Glutamatergic neuron (in vitro differentiated cells): ENCODE measurements at places on chromosomes 7 and 10. TPM values are rescaled to one million over a fixed set of nuclear protein-coding genes. Genes with fewer than 3 reads are reported as not detected.
A peak's percentile ranks its signal among the peaks of the same experiment; 100 is the strongest.

Gene PCLO
- total RNA-seq: 17.4 TPM

GRCh38 chr7:32042900-32043299 lies 27.3 kb downstream of the PDE1C start:
- no peaks in the 10 kb centered on the region for H3K27me3 ChIP-seq
- no peak for DNase-seq
- H3K4me1 ChIP-seq: no peaks in the 10 kb centered on the region

- DNase-seq: no peak
- peaks cover 7% of the 10 kb centered on the region for H3K36me3 ChIP-seq
- H3K4me1 ChIP-seq: peaks cover 17% of the 10 kb centered on the region
- peaks cover 6% of the 10 kb centered on the region for H3K27me3 ChIP-seq
- no peak overlapping the region for H3K27ac ChIP-seq
Measured at GRCh38 chr10:98384531-98385133, 30.4 kb downstream of the PYROXD2 start.

DNA sequence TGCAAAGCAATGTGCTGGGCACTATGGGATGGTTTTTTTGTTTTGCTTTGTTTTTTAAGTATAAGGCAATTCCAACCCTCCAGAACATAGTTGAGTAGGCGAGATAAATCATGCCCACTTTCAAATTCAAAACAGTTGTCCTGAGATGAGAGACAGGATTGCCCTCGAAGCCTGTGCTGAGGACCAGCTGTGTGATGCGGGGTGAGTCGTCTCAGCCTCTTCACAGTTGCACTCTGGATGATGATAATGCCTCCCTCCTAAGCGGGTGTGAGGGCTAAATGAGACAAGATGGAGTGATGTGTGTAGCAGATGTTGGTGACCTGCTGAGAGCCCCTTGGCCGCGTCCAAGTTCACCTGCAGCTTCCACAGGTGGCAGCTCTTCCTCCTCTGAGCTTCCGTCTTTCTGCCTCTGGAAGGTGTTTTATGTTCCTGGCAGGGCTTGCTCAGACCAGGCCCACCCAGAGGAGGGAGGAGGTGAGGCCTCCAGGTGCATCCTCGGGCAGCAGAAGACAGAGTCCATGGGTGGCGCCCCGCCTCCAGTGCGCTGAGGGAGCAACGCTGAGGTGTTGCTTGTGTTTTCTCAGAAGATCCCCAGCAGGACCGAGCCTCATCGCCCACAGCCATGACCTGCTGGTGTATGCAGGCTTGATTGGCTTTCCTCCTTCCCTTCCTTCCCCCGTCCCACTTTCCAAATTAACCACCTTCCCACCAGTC lies 30.6 kb downstream of the ECHDC3 start:
- peaks cover 5% of the 10 kb centered on the region for H3K27me3 ChIP-seq
- no peaks in the 10 kb centered on the region for H3K4me1 ChIP-seq
- H3K27ac ChIP-seq: no peak overlapping the region
- no peak overlapping the region for H3K4me3 ChIP-seq

Gene TEX47
- not detected for total RNA-seq

GRCh38 chr10:61662794-61663259 lies at the start of gene CABCOCO1:
CABCOCO1 (plus strand) TSS chr10:61662929; CDS start chr10:61662973, 44 bp downstream.
- H3K27me3 ChIP-seq: no peaks in the 10 kb centered on the region
- no peaks in the 10 kb centered on the region for H3K36me3 ChIP-seq
- no peak within 1 kb of the TSS for H3K27ac ChIP-seq
- DNase-seq: peak; percentile 89

DNA sequence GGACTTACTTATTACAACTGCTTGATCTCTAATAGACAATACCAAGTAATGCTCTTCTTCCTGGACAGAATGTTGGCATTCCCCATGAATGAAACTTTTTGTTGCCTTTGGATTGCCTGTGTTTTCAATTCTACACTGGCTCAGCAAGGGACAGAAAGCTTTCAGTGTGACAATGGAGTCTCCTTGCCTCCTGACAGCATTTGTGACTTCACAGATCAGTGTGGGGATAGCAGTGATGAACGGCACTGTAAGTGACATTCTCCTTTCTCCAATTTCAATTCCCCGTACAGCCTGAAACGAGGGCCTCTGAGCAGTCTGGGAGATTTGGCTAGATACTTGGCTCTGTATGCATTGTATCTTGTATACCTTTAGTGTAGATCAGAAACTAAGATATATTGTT lies 290 bp downstream of the MALRD1 start:
- H3K4me1 ChIP-seq: no peaks in the 10 kb centered on the region
- no peaks in the 10 kb centered on the region for H3K27me3 ChIP-seq
- no peaks in the 10 kb centered on the region for H3K36me3 ChIP-seq
- no peak for DNase-seq
- H3K4me3 ChIP-seq: no peak overlapping the region

DNA sequence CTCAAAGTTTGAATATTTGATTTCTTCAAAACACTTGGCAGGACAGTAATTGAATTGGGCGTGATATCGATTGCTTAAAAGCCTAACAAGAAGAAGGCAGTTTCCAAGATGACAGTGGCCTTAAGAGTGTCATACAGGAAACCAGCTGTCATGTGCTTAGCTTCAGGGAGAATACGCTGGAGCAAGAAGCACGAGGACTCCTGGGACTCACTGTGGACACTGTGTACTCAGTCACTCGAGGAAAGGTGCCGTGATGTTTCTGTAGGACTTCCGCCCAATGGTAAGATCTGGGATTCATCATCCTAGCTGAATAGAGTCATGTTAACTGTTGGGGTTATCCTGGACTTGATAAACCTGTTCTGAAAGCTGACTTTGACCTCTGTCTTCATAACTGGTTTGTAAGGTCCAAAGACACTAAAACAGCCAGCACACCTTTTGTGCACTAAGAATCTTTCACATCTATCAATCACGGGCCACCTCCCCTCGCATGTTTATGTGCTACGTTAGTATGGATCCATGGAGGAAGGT lies 113.5 kb downstream of the CELF2 start:
- peaks cover 13% of the 10 kb centered on the region for H3K36me3 ChIP-seq
- H3K27ac ChIP-seq: no peak overlapping the region
- no peak overlapping the region for H3K4me3 ChIP-seq
- DNase-seq: no peak
- peaks cover 21% of the 10 kb centered on the region for H3K4me1 ChIP-seq
- no peaks in the 10 kb centered on the region for H3K27me3 ChIP-seq

DNA sequence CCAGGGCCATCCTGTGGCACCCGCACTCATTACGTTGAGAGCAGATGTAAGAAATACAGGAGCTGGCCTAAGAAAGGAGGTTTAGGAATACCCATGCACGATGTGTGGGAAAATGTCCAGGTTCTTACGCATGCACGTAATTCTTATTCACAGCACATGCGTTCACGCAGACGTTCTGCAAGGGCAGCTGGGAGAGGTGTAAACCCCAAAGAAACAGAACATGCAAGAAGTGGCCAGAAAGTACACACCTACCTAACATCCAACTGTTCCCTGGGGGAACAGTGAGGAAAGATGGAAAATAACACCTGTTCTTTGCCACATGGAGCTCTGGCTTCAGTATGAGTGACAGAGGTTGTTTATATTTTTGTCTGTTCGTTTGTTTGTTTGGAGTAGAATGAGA lies 285.6 kb downstream of the PRPF18 start:
- peaks cover 32% of the 10 kb centered on the region for H3K4me1 ChIP-seq
- H3K4me3 ChIP-seq: peak overlapping the region; percentile 1
- H3K27me3 ChIP-seq: peaks cover 12% of the 10 kb centered on the region
- H3K27ac ChIP-seq: peak overlapping the region; percentile 35

Gene TACR2
- total RNA-seq: not detected

Gene CNPY1
- total RNA-seq: not detected

Gene LRMDA
- total RNA-seq: 2.1 TPM

DNA sequence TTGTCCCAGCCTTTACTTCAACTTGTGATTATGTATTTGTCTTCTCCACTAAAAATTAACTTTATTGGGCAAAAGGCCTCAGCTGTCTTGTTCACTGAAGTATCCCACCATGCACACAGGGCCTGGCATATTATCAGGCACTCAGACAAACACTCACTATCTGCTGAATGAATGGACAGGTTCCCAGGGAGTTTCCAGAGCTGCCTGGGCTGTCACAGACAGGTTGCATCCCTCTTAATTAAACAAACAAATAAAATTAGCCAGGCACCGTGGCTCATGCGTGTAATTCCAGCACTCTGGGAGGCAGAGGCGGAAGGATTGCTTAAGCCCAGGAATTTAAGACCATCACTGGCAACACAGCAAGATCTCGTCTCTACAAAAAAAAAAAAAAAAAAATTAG lies 1.5 kb upstream of the TSPAN14 start:
- H3K4me3 ChIP-seq: no peak overlapping the region
- no peaks in the 10 kb centered on the region for H3K36me3 ChIP-seq
- H3K27me3 ChIP-seq: peaks cover 13% of the 10 kb centered on the region
- H3K4me1 ChIP-seq: peaks cover 6% of the 10 kb centered on the region
- no peak for DNase-seq

- peaks cover 4% of the 10 kb centered on the region for H3K4me1 ChIP-seq
- DNase-seq: no peak
- H3K36me3 ChIP-seq: peaks cover 3% of the 10 kb centered on the region
- H3K27me3 ChIP-seq: peaks cover 11% of the 10 kb centered on the region
Measured at GRCh38 chr7:1758028-1758858, 88.2 kb downstream of the ELFN1 start.

- no peak overlapping the region for H3K4me3 ChIP-seq
- H3K27me3 ChIP-seq: no peaks in the 10 kb centered on the region
- H3K36me3 ChIP-seq: no peaks in the 10 kb centered on the region
Measured at GRCh38 chr7:150520145-150520544, 5.5 kb downstream of the GIMAP7 start.

Gene CPA4
- not detected for total RNA-seq

GRCh38 chr10:65518379-65518778 lies 1407.5 kb upstream of the LRRTM3 start:
- no peaks in the 10 kb centered on the region for H3K27me3 ChIP-seq
- no peak overlapping the region for H3K27ac ChIP-seq
- no peaks in the 10 kb centered on the region for H3K4me1 ChIP-seq
- no peak overlapping the region for H3K4me3 ChIP-seq
- no peaks in the 10 kb centered on the region for H3K36me3 ChIP-seq
- DNase-seq: no peak

Gene CAV2
- total RNA-seq: 1.7 TPM

DNA sequence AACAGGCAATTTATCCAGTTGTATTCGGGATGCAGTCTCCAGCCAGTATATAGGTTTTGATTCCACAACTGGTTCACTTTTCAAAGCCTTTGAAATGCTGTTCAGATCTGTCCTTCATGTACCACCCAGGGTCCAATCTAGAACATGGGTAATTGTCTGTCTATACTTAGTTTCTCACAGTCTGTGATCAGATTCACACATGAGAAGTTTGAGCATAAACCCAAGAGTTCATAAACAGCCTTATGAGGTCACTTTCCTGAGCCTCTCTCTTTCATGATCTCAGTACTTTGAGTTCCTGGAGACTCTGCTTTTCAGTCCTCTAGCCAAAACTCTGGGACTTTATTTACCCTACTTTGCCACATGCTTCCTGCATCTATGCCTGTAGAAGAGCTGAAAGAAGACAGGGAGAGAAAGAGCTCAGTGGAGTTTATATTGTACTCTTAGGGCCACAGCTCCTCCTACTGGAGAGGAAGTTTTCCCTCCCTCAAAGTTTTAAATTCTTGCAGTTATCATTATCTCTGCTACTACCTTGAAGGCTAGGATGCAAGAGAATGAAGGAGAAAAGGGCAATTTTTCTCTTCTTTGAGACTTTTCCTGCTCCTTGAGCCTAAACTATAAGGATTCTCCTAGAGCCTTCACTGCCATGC lies 172.0 kb downstream of the ZEB1 start:
- peaks cover 2% of the 10 kb centered on the region for H3K36me3 ChIP-seq
- H3K27me3 ChIP-seq: no peaks in the 10 kb centered on the region
- no peak overlapping the region for H3K4me3 ChIP-seq
- DNase-seq: no peak
- no peak overlapping the region for H3K27ac ChIP-seq

DNA sequence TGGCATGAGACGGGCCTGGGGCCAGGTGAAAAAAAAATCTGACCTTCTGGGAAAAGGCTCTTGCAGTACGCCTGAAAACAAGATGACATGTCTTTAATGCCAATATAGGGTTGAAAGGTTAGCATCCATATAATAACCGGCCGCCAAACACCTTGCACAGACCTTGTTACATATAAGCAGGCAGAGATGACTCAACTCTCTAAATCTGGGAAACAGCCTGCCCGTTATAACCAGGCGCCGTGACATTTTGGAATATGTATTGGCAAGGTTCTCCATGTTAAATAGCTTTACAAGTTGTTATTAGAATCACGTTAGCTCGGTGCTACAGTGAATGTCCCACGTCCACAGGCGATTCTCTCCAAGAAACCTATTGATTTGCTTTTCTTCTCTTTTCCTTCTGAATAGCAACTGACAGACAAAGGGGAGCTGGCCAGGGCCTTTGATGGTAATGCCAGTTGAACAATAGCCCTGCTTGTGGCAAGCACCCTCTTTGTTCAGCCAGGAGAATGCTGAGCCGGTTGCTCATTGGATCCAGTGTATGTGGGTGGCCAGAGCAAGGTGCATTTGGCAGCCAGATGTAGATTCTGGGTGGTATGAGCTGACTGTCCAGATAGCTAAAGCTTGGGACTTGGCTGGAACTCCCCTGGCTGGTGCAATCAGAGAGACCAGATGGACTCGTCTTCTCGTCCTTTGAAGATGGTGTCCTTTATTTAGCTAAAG lies 80.1 kb upstream of the AUTS2 start:
- H3K27ac ChIP-seq: no peak overlapping the region
- no peaks in the 10 kb centered on the region for H3K36me3 ChIP-seq
- no peaks in the 10 kb centered on the region for H3K4me1 ChIP-seq
- H3K4me3 ChIP-seq: no peak overlapping the region
- no peak for DNase-seq
- H3K27me3 ChIP-seq: no peaks in the 10 kb centered on the region

Gene ACADSB
- total RNA-seq: 9.9 TPM

DNA sequence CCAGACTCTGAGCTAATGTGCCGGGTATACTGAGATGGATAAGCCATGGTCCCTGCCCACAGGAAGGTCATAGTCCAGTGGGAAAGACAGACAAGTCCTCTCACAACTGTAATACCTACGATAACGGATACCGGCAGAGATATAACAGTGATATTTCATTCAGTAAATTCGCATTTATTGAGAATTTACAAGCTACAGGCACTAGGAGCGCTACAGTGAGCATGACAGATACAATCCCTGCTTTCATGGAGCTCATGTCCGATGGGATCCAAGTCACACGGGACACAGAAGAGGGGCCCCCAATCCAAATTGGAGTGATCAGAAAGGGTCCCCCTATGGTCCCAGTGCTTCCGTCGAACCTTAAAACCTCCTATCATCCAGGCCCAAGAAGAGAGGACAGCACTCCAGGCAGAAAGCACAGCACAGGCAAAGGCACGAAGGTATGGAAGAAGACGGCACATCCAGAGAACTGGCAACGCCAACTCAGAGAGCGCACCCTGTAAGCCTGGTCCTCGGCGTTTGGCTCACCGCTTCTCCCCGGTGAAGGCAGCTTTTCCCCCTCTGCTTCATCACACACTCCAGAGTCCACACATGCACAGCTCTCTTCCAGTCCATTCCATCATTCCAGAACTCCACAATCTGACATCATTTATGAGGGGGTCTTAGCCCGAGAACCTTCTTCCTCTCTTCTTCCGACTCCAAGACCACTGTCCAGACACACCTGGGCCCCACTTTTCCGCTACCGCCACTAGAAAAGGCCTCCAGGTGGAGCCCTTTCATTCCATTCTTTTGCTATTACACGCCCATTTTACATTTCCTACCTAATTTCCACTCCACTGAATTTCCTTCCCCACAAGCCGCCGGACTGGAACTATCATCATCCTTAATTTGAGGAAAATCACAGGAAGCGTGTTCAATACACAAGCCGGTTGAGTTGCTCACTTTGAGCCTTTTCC lies 47.8 kb upstream of the NKX2-3 start:
- no peak for DNase-seq
- H3K27ac ChIP-seq: no peak overlapping the region
- H3K4me1 ChIP-seq: no peaks in the 10 kb centered on the region
- H3K36me3 ChIP-seq: no peaks in the 10 kb centered on the region
- H3K27me3 ChIP-seq: peaks cover 1% of the 10 kb centered on the region
- no peak overlapping the region for H3K4me3 ChIP-seq

GRCh38 chr10:121244818-121245217 lies 353.4 kb downstream of the FGFR2 start:
- no peaks in the 10 kb centered on the region for H3K36me3 ChIP-seq
- no peaks in the 10 kb centered on the region for H3K27me3 ChIP-seq
- no peaks in the 10 kb centered on the region for H3K4me1 ChIP-seq

Gene VGF
- total RNA-seq: 8.4 TPM
